Amniotic stem cell (primary cell): ENCODE measurements at places on chromosomes 2 and 18.

- DNase-seq, result peak; percentile 60
Measured at GRCh38 chr2:144331674-144332355, 188.1 kb downstream of the ZEB2 start.

- DNase-seq, result no peak
Measured at GRCh38 chr2:16241166-16242160, 301.1 kb downstream of the MYCN start.

- DNase-seq, result no peak
Measured at GRCh38 chr2:39524756-39525635, 87.9 kb upstream of the MAP4K3 start.

DNA sequence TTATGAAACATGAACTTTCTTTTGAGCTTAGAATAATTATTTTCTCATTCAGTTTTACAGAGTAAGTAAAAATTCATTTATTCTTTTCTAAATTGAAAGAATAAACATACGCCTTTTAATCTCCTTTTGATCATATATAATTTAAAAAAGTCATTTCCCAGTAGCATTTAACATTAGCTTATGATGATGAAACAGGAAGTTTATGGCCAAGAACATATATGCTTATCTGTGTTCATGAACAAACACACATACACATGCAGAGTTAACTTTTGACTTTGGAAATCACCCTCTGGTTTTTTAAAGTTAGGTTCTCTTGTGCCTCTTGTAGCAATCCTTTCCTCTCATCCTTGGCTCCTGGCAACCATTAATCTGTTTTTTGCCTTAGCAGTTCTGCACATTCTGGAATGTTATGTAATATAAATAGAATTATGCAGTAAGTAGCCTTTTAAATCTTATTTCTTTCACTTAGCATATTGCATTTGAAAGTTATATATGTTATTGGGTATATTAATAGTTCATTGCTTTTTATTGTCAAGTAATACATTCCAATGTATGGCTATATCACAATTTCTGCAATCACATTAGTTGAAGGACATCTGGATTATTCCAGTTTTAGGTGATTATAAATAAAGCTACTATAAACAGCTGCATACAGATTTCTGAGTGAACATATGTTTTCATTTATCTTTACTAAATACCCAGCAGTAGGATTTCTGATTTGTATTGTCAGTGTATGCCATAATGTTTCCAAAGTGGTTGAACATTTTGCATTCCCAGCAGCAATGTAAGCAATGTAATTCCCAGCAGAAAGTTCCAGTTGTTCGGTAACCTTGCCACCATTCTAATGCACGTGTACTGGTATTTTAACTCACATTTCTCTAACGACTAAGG, 210.3 kb downstream of the ZRANB3 start:
- no peak for DNase-seq

DNA sequence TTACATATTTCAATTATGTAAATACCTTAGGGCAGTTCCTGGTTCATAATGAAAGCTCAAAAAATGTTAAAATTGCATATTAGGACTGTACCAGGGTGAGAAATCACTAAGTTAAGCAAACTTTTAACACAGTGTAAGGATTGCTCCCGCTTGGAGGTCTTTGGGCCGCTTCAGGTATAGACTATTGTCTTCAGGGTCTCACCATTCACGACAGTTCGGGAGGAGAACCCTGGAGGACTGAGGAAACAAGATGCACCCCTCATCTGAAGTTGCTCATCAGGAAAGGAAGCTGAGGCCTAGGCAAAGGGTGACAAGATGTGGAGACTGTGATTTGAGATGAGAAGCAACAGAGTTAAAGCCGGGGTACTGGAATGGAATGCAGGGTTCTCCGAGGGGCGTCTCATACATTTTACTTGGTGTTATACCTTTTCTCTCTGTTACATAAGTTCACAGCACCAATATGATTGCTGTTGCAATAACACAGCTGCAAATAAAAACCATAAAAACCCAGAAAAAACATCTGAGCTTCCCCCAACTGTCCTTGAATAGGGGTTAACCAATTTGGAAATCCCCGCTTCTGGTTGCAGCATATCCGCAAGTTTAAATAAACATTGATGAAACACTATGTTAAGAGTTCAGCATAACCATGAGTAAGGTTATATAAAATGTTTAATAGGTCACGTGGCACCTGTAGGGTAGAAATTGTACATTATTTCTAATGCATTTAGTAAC, 40.1 kb downstream of the FBXO48 start:
- no peak for DNase-seq

GRCh38 chr18:58599106-58599505, 29.8 kb downstream of the ALPK2 start:
- no peak for DNase-seq

DNA sequence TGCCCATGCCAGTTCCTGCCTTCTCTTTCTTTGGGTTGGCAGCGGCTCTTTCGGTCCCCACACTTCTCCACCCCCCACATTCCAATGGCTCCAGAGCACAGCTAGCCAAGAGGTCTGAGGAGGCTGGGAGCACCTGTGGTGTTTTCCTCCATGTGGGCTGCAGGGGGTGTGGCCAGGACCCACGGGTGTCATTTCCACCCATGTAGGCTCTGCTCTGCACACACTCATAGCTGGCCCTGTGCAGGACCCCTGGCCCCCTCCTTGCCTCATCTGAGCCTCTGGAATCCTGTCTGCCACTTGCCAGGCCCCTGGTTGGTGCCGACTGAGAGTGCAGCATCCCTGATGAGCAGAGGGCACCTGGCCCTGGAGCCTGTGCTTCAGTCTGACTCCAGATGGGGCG, 46.3 kb downstream of the DYSF start:
- DNase-seq, result no peak

DNA sequence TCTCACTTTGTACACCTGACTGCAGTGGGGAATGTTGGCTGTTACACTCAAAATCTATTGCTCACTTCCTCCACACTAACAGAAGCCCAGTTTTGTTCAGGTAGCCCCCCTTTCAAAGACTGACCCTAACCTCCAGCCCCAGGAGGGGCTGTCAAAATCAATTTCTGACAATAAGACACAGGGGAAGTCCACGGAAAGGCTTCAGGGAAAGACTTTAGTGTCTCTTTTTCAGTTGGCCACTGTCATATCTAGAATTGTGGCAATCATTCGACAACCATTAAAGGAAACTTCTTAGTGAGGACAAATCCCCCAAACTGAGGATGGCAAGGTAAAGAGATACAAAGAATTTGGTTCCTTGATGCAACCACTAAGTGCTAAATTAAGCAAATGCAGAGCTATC, 59.0 kb downstream of the BARD1 start:
- DNase-seq, result no peak

DNA sequence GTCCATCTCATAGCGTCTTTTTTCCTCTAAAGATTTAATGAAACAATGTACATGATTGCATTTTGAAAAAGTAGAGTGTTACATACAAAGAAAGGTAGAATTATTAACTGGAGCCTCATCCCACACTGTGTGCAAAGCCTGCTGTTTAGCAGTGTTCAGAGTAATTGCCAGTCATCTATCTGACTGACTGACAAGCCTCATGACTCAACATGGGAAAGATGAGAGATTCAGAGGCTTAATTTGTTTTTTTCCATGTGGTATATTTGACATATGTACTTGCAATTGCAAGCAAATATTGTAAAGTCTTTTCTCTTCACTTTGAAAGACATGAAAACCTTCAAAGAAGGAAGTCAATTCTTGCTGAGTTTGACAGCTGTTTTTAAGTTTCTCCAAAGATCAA, 14.7 kb downstream of the PCARE start:
- DNase-seq, result no peak
